Suppressor macrophage treated with lipopolysaccharide for 1 hour (primary cell): ENCODE measurements at places on chromosomes 13 and 19.

GRCh38 chr13:112719556-112719955 lies 29.7 kb downstream of the ATP11A start:
- no peak for DNase-seq

- no peak for DNase-seq
These were observed 5.3 kb upstream of the ACTN4 start for GRCh38 chr19:38642176-38642575.

- no peak for DNase-seq
These were observed at the start of gene GPC6 for GRCh38 chr13:93226623-93227279. Gene GPC6 (plus strand): TSS chr13:93226807.

DNA sequence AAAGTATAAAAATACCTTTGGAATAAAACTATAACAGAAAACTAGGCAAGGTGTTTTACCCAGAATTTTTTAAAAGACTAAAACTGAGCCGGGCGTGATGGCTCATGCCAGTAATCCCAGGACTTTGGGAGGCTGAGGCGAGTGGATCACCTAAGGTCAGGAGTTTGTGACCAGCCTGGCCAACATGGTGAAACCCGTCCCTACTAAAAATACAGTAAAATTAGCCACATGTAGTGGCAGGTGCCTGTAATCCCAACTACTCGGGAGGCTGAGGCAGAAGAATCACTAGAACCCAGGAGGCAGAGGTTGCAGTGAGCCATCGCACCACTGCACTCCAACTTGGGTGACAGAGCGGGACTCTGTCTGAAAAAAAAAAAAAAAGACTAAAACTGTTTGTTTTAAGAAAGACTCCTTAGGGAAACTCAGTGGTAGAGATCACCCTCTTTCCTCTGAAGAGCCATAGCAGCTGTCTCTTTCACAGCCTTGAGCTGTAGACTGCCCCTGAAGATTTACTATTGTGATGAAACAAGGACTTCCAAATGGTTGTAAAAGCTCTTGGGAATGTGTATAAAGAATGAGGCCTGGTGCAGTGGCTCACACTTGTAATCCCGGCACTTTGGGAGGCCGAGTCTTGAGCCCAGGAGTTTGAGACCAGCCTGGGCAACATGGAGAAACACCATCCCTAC lies 14.7 kb upstream of the KCTD4 start:
- DNase-seq, result no peak

DNA sequence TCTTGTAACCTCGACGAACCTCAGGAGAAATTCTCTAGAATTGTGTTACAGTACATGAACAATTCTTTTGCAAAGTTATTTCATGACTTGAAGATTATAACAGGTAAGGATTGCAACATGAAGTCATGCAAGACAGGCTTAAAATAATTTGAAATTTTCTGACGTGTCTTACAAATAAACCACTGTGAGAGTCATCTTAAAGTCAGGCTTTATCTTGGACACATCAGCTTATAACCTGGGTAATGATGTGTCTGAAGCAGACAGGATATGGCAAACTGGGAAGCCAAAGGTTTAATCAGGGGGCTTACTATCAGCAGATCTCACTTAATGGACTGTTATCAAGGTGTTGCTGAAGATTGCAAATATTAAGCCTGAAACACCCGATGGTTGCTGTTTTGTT lies 407.8 kb downstream of the KLF5 start:
- no peak for DNase-seq

GRCh38 chr19:53158119-53158656 lies 665 bp downstream of the ZNF347 start:
- DNase-seq, result peak; percentile 58

DNA sequence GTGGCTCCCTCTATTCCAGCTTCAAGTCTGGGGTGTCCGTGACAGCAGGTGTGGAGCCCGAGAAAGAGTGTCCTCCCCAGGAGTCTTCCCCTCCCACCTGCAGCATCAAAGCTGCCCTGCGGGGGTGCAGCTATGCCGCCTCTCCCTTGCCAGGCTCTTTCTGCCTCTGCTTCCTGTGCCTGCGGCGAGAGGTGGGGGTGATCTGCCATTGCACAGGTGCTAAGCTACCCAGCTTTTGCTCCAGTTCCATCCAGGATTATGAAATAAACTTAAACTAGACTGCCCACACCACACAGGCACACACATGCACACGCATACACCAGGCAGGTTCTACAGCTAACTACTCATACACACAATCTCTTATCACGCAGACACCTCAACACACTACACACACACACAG lies 104.7 kb upstream of the CLDN10 start:
- no peak for DNase-seq

DNA sequence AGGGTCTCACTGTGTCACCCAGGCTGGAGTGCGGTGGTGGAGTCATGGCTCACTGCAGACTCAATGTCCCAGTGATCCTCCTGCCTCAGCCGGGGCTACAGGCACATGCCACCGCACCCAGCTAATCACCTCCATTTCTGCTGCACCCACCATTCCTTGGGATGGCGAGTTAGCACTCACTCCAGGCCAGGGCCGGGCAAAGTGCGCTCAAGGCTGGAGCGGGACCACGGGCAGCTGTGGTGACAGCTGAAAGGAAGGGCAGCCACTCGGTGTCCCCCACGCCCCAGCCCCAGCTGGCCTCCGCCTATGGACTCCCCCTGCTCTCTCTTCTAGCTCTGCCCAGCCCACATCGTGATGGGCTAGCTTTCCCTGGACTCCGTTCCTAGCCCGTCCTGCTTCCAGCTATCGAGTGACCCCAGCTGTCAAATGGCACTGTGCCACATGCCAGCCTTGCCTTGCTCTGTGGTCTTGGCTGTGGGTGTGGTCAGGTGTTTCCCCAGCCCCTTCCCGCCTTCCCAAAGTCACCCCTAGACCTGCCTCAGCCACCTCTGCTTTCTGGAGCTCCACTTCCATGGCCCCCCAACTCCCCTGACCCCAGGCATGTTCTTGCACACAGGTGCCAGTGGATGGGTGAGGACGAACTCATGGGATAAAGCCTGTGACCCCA lies 4.1 kb downstream of the MICOS13 start:
- DNase-seq, result no peak

GRCh38 chr13:89361909-89362308 lies 1690.7 kb downstream of the SLITRK5 start:
- peak; percentile 1 for DNase-seq

DNA sequence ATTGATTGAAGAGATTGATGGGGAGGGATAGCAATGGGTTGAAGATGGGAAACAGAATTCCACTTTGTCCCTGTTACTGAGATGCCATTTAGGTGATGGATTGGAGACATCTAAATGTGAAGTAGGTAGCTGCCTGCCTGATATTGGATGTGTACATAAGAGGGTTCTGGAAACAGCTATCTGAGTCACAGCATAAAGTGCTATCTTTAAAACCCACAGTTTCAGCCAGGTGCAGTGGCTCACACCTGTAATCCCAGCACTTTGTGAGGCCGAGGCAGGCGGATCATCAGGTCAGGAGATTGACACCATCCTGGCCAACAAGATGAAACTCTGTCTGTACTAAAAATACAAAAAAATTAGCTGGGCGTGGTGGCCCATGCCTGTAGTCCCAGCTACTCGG lies 72.6 kb downstream of the DNAJC3 start:
- no peak for DNase-seq

DNA sequence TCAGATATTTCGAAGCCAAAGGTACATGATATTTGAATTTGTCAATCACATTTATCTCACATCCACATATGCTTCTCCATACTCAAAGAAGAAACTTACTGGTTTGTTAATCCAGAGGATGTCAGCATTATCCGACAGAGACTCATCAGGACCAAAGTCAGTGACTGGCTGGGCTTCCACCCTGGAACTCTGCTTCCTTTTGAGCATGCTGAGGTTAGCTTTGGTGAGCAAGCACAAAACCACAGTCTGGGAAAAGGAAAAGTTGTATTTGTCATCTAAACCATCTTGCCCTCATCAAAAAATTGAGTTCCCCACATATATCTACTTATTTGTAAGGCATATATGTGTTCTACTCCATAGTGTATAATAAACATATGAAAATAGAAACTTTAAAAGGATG lies 17.4 kb downstream of the NALCN start:
- no peak for DNase-seq

DNA sequence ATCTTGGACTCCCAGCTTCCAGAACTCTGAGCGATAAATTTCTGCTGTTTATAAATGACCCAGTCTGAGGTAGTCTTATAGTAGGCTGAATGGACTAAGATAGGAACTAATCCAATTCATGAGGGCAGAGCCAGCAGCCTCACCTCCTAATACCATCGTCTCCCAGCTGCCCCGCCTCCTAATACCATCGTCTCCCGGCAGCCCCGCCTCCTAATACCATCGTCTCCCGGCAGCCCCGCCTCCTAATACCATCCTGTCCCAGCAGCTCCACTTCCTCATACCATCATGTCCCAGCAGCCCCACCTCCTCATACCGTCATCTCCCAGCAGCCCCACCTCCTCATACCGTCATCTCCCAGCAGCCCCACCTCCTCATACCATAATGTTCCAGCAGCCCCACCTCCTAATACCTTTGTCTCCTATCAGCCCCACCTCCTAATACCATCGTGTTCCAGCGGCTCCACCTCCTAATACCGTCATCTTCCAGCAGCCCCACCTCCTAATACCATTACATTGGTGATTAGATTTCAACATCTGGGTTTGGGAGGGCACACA lies 2.4 kb upstream of the ARGLU1 start:
- peak; percentile 48 for DNase-seq

DNA sequence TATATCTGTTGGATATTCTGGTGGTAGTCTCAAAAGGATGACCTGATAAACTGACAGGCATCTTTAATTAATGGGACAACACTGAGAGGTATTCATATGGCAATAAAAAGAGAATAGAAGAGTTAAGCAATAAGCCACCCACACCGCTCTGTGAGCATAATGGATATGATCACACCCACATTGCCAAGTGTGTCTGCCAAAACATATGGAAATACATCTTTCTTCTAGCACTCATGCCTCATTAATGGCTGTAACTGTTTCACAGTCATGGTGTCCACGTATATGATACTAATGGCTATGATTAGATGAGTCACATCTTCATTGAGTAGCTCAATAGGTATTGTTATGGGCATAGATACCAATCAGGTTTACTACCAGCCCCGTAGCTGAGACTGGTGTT lies 13.1 kb downstream of the IGFL3 start:
- DNase-seq, result no peak

DNA sequence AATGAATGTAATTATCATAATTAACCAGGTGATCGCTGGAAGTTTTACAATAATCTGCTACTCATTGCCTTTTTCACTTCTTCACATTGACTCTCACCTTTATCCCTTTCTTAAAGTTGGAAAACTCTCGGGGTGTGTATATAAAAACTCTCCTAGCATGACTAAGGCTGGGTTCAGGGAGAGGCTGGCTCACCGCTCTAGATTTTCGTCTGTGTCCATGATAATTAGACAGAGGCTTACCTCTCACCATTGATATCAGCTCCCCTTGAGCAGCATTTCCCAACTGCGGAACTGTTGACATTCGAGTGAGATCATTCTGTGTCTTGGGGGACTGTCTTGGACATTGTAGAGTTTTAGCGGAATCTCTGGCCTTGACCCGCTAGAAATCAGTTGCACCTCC lies 39.4 kb downstream of the NFIX start:
- no peak for DNase-seq

DNA sequence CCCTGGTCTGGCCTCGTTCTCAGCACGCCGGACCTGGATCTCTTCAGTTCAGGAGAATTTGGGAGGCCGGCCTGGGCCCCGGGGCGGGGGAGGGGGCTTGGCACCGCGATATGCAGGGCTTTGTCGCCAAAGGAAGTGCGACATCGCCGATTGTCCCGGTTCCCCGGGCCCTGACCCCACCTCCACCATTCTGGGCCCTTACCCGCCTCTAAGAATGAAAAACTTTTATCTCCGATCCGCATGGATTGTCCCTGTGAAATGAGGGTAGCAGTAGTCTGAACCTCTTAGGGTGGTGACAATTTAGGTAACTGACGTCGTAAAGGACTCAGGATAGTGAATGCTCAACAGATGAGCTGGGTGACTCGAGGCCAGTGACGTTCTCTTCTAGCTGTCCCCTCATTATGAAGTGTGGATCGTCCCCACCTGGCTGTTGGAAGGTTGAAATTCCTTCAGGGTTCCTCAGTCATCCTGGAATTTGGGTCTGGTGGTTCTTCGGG lies 650 bp downstream of the DDA1 start:
- no peak for DNase-seq

- no peak for DNase-seq
These were observed 37.9 kb downstream of the ZFR2 start for GRCh38 chr19:3830621-3831589.

GRCh38 chr19:12970070-12970820 lies 869 bp downstream of the DAND5 start:
- no peak for DNase-seq

- DNase-seq, result no peak
These were observed 288.0 kb upstream of the MAB21L1 start for GRCh38 chr13:35764326-35765015.

- no peak for DNase-seq
These were observed 6.4 kb downstream of the DOHH start for GRCh38 chr19:3494051-3494450.

DNA sequence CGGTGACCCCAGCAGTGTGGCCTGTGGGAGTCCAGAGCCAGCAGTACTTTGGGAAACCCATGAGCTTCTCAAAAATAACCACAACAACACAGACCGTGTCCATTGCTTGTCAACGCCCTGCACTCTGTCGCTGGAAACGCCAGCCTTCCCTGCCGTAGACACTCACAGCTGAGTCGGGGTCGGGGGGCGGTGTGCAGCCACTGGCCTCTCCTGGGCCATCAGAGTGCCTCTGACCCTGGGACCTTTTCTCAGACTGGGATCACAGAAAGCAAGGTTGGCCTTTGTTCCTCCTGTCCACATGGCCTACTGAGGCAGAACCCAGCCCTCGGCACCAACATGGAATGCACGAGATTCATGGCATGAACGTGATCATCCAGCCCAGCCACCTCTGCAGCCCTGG lies 95.7 kb downstream of the TUBA3C start:
- DNase-seq, result no peak

DNA sequence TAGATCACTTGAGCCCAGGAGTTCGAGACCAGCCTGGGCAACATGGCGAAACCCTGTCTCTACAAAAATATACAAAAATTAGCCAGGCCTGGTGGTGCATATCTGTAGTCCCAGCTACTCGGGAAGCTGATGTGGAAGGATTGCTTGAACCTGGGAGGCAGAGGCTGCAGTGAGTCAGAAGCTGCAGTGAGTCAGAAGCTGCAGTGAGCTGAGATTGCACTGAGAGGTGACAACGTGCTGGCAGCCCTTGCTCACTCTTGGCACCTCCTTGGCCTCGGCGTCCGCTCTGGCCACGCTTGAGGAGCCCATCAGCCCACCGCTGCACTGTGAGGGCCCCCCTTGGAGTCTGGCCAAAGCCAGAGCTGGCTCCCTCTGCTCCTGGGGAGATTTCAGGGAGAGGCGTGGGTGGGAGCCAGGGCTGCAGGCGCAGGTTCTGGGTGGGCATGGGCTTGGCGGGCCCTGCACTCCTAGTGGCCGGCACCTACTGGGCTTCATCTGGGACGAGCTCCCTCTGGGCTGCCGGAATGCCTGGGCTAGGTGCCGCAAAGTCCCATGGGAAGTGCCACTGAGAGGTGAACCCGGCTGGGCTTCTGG lies 39.5 kb upstream of the RPL21 start:
- DNase-seq, result peak; percentile 53

- no peak for DNase-seq
These were observed 2.6 kb downstream of the ZSCAN4 start for GRCh38 chr19:57671124-57671895.

GRCh38 chr19:13526552-13526951 lies 20.3 kb upstream of the CACNA1A start:
- peak; percentile 45 for DNase-seq

- peak; percentile 69 for DNase-seq
These were observed 5.2 kb upstream of the PLIN4 start for GRCh38 chr19:4523306-4524110.
